ENCODE measurements at places on chromosomes 4 and X. TPM values are rescaled to one million over a fixed set of nuclear protein-coding genes. Genes with fewer than 3 reads are reported as not detected.

The FGF2 gene
- total RNA-seq = 43.6 TPM

The GPC3 gene
- total RNA-seq = 4.0 TPM

DNA sequence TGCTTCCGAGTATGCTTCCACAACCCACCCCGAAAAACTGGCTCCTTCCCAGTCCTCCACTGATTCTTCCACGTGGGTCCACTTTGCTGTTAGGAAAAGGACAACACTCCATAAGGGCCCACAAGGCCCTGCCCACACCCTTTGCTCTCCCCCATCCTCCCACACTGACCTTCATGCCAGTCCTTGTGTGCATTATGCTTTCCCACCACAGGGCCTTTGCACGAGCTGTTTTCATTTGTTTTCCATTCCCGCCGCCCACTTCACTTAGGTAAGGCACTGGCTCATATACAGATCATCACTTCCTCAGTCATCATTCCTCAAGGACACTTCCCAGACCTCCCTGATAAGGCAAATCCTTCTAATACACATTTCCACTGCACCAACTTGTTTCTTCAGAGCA lies 16.8 kb upstream of the SEL1L3 start:
- no peak for DNase-seq
- no peak overlapping the region for H3K4me3 ChIP-seq
- no peaks in the 10 kb centered on the region for H3K27me3 ChIP-seq
- no peak overlapping the region for H3K27ac ChIP-seq
- peaks cover 10% of the 10 kb centered on the region for H3K4me1 ChIP-seq

DNA sequence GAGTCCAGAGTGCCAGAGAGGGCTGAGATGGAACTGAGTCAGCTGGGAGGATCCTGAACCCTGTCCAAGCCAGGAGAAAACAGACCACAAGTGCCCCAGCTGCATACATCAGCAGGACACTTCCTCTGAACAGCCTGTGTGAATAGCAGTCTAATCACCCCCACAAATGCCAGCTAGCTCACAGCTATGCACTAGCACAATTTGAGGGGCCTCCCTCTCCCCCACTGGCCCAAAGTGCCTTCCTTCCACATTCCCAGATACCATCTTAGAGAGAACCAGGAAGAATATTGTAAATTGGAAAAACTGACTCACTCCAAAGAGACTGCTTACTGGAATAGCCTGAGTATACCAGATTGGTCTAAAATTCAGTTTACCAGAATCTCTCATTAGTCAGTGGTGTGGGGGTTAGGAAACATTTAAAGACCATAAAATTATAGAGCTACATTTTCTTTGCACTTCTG lies 292.6 kb upstream of the KLF3 start:
- DNase-seq = no peak
- no peak overlapping the region for H3K4me3 ChIP-seq
- H3K27me3 ChIP-seq = no peaks in the 10 kb centered on the region
- H3K27ac ChIP-seq = no peak overlapping the region

GRCh38 chr4:30720661-30721184 lies 554 bp downstream of the PCDH7 start:
- peak overlapping the region; percentile 79 for H3K4me3 ChIP-seq
- H3K27ac ChIP-seq = no peak overlapping the region
- peaks cover 24% of the 10 kb centered on the region for H3K4me1 ChIP-seq
- H3K27me3 ChIP-seq = peaks cover 43% of the 10 kb centered on the region
- H3K36me3 ChIP-seq = peaks cover 30% of the 10 kb centered on the region
